Fibroblast of villous mesenchyme (primary cell): ENCODE measurements at places on chromosomes 11 and 22.

DNA sequence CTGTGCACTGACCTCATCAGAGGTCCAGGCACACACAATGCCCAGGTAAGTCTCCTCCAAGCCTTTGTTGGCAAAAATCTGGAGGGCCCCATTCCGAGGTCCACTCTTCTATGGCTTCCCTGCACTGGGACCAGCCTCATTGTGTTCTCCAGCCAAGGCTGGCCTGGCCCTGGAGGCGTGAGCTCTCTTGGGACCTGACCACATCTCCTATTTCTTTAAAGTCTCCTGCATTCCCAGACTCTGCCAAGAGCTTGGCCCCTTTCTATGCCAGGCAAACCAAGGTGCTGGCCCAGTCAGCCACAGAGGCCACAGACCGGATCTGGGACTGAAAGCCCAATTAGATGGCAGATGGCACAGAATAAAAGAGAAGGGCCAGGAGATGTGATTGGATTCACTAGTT, 55.1 kb downstream of the C11orf58 start:
- DNase-seq, result no peak

- DNase-seq, result no peak
Measured at GRCh38 chr11:35257281-35257680, 118.3 kb downstream of the CD44 start.

- DNase-seq, result no peak
Measured at GRCh38 chr11:36688571-36689291, 90.7 kb upstream of the RAG2 start.

DNA sequence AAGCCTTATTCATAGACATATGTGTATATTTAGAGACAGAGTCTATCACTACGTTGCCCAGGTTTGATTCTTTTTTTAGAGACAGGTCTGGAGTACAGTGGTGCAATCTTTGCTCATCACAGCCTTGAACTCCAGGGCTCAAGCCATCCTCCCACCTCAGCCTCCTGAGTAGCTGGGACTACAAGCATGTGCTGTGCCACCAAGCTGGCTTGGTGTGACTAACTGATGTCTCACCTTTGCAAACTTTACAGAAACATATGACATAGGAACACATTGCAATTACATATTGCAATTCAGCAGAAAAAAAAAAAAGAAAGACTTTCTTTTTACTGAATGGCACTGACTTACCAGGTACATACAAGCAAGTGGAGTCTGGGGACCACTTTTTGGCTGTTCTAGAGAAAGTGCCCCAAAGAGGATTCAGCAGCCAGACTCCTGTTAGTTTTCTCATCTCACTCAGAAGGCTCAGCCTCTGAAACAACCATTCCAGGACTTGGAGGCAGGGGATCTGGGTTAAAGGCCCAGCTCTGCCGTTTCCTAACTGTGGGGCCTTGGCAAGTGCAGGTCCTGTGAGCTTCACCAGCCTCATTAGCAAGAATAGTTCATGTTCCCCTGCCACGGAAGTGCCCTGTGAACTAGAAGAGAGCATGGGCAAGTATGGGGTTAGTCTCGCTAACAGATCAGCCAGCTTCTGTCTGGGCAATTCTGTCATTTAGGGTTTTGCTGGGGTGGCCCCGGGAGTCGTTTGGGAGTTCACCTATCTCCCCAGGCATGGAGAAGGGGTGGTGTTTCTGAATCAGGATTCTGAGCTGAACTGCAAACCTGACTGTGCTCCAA, 11.3 kb upstream of the NFAM1 start:
- DNase-seq, result no peak

- DNase-seq, result peak; percentile 66
Measured at GRCh38 chr11:2380807-2381350, 3.8 kb downstream of the CD81 start.

DNA sequence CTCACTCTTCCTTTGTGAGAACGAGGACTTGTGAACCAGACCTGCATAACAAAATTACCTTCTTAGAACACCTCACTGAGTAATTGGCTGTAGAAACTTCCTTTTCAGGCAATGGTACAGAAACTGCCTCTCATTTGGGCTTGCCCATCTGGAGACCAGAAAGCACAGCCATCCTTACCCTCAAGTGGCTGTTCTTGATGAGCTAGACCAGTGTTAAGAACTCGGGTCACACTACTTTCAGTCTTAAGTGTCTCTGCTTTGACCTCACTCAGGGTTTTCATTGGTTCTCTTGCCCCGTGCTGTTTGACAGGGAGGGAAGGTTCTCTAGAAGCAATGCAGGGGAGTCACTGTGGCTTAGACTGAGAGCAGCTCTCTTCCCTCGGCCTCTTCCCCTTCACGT, 29.3 kb downstream of the NAT10 start:
- no peak for DNase-seq

- no peak for DNase-seq
Measured at GRCh38 chr11:21561581-21561980, 631.3 kb upstream of the ANO5 start.

- DNase-seq, result peak; percentile 65
Measured at GRCh38 chr11:68773521-68774193, 22.3 kb upstream of the TESMIN start.

DNA sequence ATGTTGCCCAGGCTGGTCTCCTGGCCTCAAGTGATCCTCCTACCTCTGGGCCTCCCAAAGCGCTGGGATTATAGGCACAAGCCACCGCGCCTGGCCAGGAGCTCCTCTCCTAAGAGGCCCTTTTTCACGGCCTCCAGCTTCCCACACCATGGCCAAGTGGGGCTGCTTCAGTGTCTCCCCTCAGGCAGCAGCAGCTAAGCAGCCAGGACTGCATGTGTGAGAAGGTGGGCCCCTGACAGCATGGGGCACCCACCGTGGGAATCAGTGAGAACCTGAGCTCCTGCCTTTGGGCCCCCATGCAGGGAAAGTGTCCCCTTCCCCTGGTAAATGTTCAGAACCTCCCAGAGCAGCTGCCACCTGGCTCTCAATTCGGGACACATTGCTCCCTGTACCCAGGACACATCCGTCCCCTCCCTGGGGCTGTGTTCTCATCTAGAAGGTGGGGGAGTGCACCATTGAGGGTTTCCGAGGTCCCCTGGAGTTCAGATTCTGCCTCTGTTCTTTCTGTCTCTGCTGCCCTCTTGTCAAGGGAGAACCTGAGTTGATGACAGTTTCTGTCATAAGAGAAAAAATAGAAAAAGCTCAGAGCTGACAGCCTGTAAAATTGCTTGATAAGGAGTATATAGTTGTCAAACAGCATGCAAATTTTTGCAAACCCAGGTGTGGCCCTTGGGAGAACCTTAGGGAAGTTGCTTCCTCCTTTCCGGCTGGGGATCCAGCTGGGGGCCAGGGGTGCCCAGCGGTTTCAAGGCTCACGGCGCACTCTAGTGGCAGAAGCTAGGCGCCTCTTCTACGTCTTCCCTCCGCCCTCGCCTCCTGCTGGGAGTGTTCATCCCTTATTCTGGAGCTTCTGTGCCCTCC, 29.7 kb downstream of the FAM83F start:
- DNase-seq, result peak; percentile 59

GRCh38 chr11:13262096-13262495, 15.5 kb upstream of the BMAL1 start:
- DNase-seq, result no peak

DNA sequence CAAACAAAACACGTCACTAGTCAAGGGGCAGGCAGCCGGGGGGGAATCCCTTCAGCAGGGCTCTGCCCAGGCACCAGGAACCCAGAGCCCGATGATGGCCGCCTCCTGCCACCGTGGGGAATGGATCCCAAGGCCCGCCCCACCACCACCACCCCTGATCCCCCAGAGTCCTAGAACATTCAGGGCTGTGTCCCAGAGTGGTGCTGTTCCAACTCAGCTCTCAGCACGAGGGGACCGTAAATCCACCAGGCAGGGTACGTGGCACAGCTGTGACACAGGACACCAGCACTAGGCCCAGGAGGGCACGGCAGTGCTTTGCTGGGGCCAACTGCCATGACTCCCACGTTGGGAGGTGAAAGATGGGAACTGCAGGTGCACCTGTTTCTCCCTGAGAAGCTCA, 29.6 kb downstream of the ANO1 start:
- DNase-seq, result no peak
